Mammary microvascular endothelial cell (primary cell): ENCODE measurements at places on chromosomes 7 and 10. TPM values are rescaled to one million over a fixed set of nuclear protein-coding genes. Genes with fewer than 3 reads are reported as not detected.

Gene NRG3
- 0.13 and 0.20 TPM in 2 replicates for total RNA-seq

Gene NRCAM
- total RNA-seq = 25.6 and 26.8 TPM in 2 replicates

Gene AKR1C2
- total RNA-seq = 0.89 and 1.6 TPM in 2 replicates

Gene NUTM2E
- total RNA-seq = 0.05 TPM in 1 of 2 replicates, not detected in the other

Gene PLEKHS1
- total RNA-seq = not detected in 2 replicates

Gene PKD2L1
- not detected in 2 replicates for total RNA-seq

Gene BLVRA
- total RNA-seq = 58.6 and 60.5 TPM in 2 replicates
